ENCODE measurements at places on chromosomes 6 and 20.

- DNase-seq: peak; percentile 25
These were observed 171.1 kb downstream of the ADAT2 start for GRCh38 chr6:143279385-143279784.

- DNase-seq: no peak
These were observed 4.6 kb downstream of the FILIP1 start for GRCh38 chr6:75489025-75489424.

- no peak for DNase-seq
These were observed 29.9 kb upstream of the ANKEF1 start for GRCh38 chr20:10004900-10005299.

- no peak for DNase-seq
These were observed 181.0 kb downstream of the ZFP64 start for GRCh38 chr20:52010541-52010940.

GRCh38 chr6:151482290-151482689, 11.5 kb upstream of the CCDC170 start:
- DNase-seq: no peak

DNA sequence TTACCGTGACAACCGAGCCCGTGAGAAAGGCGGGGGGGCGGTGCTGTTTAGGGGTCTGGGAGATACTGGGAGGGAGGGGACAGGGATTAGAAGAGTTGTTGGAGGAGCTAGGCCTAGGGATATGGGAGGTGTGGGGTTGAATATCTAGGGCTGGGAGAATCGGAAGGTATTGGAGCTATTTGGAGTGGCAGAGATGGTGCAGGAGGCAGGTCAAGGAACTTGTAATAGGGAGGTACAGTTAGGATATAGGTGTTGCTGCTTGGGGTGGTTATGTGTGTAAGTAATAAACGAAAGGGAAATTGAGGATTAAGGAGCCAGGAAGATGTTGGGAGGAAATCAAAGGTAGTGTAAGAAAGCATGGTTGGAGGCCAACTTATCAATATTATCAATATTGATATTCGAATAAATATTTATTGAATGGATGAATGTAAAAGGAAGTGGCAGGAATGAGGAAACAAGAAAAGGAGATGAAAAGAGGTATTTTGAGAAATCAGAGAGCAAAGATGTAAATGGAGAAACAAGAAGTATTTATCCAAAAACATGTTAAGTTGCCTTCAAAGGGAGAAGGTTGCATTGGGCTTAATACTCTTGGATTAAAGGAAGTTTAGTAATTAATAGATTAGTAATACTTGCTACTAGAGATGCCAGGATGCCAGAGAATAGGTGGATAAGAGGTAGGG, 602 bp downstream of the PPP1R11 start:
- no peak for DNase-seq

- no peak for DNase-seq
These were observed 47.0 kb downstream of the FBXL4 start for GRCh38 chr6:98900706-98901105.

- DNase-seq: no peak
These were observed 327.6 kb downstream of the NKAIN2 start for GRCh38 chr6:124131259-124131658.
